Neural crest cell (in vitro differentiated cells): ENCODE measurements at places on chromosomes 16 and 17.

GRCh38 chr17:69030169-69030568 lies 30.6 kb downstream of the ABCA9 start:
- no peak for DNase-seq

DNA sequence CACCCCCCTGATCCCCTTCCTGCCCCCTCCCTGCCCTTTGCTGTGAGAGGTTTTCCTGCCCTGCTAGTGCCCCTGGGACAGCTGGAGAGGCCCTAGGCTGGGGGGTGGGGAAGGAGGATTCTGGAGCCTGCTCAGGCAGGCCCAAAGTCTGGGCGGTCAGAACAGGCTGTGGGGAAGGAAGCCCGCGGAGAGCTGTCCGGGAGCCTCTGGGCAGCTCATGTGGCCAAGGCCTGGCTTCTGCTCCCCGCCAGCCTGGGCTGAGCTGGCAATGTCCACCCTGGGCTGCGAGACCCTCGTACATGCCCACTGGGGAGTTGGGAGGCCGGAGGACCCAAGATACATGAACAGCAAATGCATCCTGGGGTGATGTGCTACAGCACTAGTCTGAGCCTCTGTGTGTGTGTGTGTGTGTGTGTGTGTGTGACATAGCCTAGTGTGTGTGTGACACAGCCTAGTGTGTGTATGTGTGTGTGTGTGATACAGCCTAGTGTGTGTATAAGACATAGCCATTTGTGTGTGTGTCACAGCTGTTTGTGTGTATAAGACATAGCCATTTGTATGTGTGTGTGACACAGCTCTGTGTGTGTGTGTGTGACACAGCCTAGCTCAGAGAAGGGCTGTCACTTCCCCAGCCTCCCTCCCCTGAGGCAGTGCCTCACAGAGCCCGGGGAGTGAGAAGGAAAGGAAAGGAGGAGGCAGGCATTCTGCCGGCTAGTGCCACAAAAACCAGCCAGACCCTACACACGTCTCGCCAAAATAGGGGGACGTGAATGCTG lies 201.4 kb upstream of the CIBAR2 start:
- DNase-seq: no peak

- DNase-seq: no peak
These were observed 201.6 kb downstream of the HS3ST4 start for GRCh38 chr16:25893332-25893731.

- DNase-seq: no peak
These were observed 46.4 kb downstream of the DNAH3 start for GRCh38 chr16:21103941-21104860.
